Upper lobe of left lung (tissue), 6 donors: ENCODE measurements at places on chromosomes 1 and 21. TPM values are rescaled to one million over a fixed set of nuclear protein-coding genes. Genes with fewer than 3 reads are reported as not detected.

The CYB5RL gene
- 7.3 TPM for total RNA-seq

The VSIG8 gene
- not detected for total RNA-seq

The TNFRSF14 gene
- 140 TPM for total RNA-seq

The TRIM63 gene
- not detected for total RNA-seq

The SFN gene
- total RNA-seq: 98.2 TPM

The CNKSR1 gene
- 98.5 TPM for total RNA-seq

The PPP1R8 gene
- total RNA-seq: 28.1 TPM

The ST6GALNAC5 gene
- total RNA-seq: 54.9 TPM

The HFM1 gene
- total RNA-seq: not detected

The SPATA1 gene
- total RNA-seq: 1.7 TPM

The CHRNB2 gene
- 0.15 TPM for total RNA-seq

The CD1D gene
- 2.9 TPM for total RNA-seq

The SCYL3 gene
- 14.7 TPM for total RNA-seq

The FCRLB gene
- not detected for total RNA-seq

The ITLN2 gene
- total RNA-seq: 38.8 TPM

The FMOD gene
- total RNA-seq: 12.5 TPM

The B3GALT2 gene
- 2.7 TPM for total RNA-seq

The SLAMF9 gene
- not detected for total RNA-seq

The COL9A2 gene
- total RNA-seq: 4.2 TPM

The SPOCD1 gene
- 8.1 TPM for total RNA-seq

The INSRR gene
- not detected for total RNA-seq

The SELP gene
- 6.0 TPM for total RNA-seq

The APOBEC4 gene
- 3.1 TPM for total RNA-seq

The FAM167B gene
- total RNA-seq: 1.9 TPM

The PLA2G2A gene
- 30.0 TPM for total RNA-seq

The PBX1 gene
- total RNA-seq: 37.9 TPM

The FCRL2 gene
- 0.81 TPM for total RNA-seq

The TLCD4 gene
- 10.0 TPM for total RNA-seq

The OPTC gene
- not detected for total RNA-seq

The SPRR2E gene
- total RNA-seq: not detected

The C1orf116 gene
- 146 TPM for total RNA-seq

The SPSB1 gene
- total RNA-seq: 27.5 TPM

The RGS7 gene
- not detected for total RNA-seq

The NBPF4 gene
- not detected for total RNA-seq

The OR2L5 gene
- not detected for total RNA-seq

The NCAM2 gene
- total RNA-seq: 7.6 TPM

The AMY1A gene
- 3.3 TPM for total RNA-seq

The PALMD gene
- total RNA-seq: 24.1 TPM

The RBBP5 gene
- 7.3 TPM for total RNA-seq

The DAB1 gene
- total RNA-seq: not detected

The SLC45A3 gene
- total RNA-seq: 9.9 TPM

The PYHIN1 gene
- total RNA-seq: 2.1 TPM

The TFF2 gene
- total RNA-seq: not detected

The NEXN gene
- 15.0 TPM for total RNA-seq

The ERICH3 gene
- 3.8 TPM for total RNA-seq

The TNNT2 gene
- total RNA-seq: 8.3 TPM

The GBP2 gene
- 47.6 TPM for total RNA-seq

The PDC gene
- total RNA-seq: not detected

The ERVH48-1 gene
- 0.33 TPM for total RNA-seq

The OR2T33 gene
- not detected for total RNA-seq

The GABPA gene
- 31.6 TPM for total RNA-seq

The ZNF648 gene
- 0.15 TPM for total RNA-seq
